NCI-H1048 (cell line): ENCODE measurements at places on chromosomes 5 and 9.
A peak's percentile ranks its signal among the peaks of the same experiment; 100 is the strongest.

DNA sequence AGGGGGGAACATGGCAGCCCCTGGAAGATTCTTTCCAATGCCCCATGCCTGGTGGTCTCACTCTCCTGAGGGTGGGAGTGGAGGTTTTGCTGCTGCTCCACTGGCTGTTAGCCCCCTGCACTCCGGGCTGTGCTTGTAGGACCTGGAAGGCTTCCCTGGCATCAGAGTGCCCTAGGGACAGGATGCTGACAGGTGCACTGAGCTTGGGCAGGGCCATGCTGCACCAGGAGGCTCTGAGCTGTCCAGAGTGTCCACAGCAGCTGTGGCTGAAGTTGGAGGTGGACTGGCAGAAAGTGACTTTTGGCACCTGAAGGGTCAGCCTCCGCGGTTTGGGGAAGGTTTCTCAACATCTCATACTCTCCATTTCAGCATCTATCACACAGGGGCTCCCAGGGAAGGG, 249.1 kb downstream of the GADD45G start:
- no peak for DNase-seq

DNA sequence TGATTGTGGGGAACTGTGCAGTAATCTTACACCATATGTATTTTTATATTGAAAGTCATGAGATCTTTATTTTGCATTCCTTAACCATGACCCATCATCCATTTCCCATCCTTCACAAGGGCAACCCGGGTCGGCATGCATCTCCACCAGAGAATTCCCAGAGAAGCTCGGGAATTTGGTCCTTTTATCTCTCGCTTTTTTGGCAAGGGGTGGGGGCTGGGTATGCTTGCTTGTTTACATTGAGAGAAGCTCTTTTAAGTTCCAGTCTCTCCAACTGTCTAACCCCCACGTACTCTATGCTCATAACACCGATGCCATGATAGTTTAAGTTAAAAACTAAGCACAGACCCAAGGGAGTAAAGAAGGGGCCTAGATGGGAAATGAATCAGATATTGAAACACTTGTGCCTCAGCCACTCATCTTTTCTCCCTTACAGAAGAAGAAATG, 109.9 kb upstream of the NFIB start:
- DNase-seq, result no peak

DNA sequence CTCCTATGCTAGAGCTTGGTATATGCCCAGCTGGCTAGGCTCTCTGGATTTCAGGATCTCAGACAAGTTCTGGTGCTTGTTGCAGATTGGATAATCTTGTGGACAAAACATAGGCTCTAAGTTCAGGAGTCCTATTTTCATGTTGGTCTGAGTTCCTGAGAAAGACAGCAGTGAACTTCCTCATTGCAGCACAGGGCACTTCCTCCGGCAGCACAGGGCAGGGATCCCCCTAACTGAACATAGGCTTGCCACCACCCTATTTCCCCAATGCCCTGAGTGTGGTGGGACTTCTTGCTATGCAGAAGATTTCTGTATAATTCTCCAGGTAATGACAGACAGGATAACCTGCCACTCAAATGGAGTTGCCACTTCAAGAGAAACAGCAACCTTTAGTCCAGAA, 220.1 kb downstream of the PIK3R1 start:
- no peak for DNase-seq

DNA sequence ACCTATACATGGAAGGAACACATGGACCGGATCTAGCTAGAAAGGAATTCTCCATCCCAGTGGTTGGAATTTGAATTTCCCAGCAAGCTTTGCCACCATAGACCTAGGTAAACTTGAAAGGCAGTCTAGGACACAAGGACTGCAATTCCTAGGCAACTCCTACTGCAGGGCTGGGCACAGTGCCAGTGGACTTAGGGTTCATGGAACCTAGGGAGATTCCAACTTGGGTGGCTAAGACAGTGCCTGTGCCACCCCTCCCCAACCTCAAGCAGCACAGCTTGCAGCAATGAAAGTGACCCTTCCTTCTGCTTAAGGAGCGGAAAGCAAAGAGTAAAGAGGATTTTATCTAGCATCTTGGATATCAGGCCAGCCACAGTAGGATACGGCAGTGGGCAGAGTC, 663.3 kb downstream of the ELAVL2 start:
- no peak for DNase-seq

GRCh38 chr5:132838516-132839282, 8.3 kb upstream of the SHROOM1 start:
- DNase-seq, result no peak

DNA sequence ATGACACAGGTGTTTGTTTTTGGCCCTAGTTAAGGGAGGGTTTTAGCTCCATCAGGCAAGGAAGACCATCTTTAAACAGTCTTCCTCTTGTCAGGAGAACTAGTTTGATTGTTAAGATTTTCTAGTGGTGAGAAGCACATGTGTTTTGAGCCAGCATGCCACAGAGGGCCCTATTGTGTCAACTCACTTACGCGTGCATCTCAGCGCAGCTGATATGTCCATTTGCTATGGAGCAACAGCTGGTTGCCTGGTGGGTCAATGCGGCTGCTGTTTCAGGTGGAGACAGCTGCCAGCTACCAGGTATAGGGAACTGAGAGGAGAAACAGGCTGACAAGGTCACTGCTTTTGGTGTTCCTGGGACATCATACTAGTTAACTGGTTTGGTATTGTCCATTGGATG, 100.5 kb upstream of the PRRC1 start:
- DNase-seq, result no peak

- DNase-seq, result no peak
Observed at GRCh38 chr5:168908207-168908606, 329.0 kb upstream of the PANK3 start.

DNA sequence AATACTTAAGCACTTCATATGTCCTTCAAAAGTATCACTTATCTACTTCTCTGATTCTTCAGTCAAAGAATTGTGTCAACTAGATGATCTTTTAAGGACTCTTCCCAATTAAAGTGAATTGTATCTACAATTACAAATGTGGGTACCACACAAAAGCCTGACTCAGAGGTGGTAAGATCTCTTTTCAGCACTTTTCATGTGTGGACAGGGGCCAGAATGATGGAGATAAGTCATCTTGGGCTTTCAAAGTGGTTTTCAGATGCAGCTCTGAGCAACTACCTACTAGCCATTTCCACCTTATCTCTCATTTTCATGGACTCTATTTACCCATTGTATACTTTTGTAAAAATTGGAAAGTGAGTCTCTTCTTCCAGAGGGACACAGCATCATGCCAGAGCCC, 8.4 kb downstream of the COX7C start:
- DNase-seq, result no peak

GRCh38 chr9:79889369-79889768, 317.6 kb downstream of the TLE4 start:
- no peak for DNase-seq

DNA sequence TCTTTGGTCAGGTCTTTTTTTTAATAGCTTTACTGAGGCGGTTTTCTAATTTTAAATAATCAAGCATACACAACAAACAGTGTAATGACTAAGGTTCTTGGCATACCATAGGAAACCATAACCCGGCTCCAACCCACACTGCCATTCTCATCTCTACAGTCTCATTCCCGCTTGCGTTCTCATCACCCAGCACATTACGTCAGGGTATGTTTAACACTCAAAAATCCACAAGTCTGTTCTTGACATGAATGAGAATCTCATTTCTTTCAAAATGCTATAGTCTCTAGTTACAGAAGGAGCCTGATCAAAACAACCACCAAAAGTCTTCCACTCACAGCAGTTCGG, 505 bp downstream of the C5orf34 start:
- DNase-seq, result no peak

- no peak for DNase-seq
Observed at GRCh38 chr9:106486685-106487084, 376.3 kb upstream of the ZNF462 start.

DNA sequence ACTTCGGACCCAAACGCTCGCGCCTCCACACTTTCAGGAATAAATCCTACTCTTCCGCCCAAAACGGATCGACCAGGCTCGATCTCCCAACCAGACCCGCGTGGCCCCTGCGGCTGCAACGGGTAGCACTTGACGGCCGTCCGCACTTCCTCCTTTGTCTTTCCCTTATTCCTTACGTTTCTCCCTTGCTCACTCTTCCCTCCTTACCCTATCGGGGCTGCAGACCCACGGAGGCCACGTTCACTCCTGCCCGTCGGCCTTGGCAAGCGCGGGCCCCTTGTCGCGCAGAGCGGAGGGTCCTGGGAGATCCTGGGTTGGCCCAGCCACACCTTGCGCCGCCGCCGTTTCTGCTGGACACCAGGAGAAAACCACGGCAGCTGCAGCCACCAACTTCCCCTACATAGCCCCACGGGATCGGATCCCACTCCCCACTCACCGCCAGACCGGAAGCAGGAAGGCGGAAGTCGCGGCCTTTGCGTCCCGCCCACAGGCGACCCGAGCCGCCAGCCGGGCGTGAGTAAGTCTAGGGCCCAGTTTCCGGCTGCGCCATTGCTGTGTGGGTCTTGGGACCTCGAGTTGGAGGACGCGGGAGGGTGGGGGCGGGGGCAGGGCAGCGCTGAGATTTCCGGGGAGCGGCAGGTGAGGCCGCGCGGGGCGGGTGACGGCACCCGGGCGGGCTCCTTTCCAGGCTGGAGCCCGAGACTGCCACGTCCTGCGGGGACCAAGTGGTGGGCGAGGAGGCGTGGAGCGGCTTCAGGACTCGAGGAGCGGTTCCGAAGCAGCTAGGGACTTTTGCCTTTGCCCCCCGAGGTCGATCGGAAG, at the start of gene SMIM15:
Gene SMIM15, minus strand, starts transcription at position 459 of the 822 bp plus-strand sequence. CDS start 2,297 bp downstream, outside the sequence.
- peak; percentile 84 for DNase-seq

DNA sequence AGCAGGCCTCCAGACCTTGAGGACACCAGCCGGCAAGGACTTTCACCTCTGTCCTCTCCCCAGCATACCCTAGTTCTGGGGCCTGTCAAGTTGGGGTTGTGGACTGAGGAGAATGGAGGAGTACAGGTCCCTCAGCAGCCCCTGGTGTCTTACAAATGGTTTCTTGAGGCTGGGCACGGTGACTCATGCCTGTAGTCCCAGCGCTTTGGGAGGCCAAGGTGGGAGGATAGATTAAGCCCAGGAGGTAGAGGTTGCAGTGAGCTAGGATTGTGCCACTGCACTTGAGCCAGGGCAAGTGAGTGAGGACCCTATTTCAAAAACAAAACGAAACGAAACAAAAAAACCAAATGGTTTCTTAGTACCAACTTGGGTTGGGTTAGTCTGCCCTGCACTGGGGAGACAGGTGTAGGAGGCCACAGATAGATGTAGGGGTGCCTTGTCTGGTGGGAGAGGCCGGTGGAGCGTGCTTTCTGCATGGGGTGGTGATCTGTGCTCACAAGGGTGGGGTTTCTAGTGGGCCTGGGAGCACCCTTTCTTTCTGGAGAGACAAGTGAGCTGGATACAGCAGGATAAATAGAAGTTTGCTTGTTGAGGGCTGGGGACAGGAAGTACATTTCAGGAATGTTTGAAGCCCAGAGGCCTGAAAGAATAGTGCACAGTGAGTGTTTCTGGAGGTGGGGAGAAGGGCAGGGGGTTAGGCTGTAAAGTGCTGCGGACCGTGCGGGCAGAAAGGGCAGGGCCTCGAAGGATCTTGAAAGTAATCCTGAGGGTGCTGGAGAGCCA, 37.7 kb upstream of the PSD2 start:
- DNase-seq, result no peak

DNA sequence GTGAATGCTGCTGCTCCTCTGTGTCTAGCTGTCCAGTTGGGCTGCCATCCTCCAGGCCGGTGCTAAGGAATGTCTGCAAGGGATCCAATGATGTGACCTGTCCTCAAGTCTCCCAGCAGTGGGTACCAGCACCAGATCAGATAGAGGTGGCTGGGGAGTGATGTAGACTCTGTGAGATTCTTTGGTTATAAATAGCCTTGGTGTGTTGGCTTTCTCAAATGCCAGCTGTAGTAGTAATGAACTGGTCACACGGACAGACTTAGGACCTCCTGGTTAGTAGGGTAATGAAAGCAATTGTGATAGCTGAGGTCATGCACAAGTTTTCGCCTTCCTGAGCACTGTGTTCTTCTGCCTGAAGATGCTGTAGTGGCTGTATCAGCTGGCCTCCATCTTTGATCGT, 29.9 kb upstream of the RANBP6 start:
- DNase-seq, result no peak

- DNase-seq, result no peak
Observed at GRCh38 chr9:27749838-27750237, 176.6 kb upstream of the C9orf72 start.

- no peak for DNase-seq
Observed at GRCh38 chr5:148091991-148092964, 28.5 kb downstream of the SPINK5 start.

DNA sequence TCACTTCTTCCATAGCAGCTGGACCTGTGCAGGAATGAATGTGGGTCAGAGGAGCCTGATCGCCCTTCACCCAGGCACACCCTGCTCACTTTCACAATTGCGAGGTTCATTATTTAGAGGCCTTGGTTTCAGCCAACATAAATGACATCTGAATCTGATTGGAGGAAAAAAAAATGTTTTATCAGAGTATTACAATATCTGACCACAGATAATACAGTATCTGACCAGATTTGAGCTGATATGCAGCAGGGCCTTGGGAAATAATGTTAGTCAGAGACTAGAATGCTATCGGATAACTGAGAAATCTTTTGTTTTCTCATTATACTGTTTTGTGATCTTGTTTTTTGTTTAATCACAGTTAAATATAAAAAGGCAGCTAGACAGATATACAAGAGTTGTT, 7.7 kb downstream of the ICE1 start:
- no peak for DNase-seq

DNA sequence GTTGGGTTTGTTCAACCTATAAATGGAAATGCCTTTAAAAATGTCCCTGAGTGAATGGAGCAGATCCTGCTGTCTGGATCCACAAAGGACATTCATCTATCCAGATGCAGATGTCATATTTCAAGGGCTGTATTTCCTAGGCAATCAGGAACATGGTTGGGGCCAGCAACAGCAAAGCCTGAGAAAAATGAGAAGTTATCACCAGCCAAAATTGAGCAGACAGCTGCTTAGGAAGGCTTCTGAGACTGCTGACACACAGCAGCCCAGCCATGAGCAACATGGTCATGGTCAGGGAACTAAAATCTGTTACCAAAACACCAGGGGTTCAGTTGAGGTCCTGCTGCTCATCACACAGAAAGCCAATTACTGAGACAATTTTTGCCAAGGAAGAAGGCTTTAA, 9.2 kb upstream of the IL7R start:
- no peak for DNase-seq

DNA sequence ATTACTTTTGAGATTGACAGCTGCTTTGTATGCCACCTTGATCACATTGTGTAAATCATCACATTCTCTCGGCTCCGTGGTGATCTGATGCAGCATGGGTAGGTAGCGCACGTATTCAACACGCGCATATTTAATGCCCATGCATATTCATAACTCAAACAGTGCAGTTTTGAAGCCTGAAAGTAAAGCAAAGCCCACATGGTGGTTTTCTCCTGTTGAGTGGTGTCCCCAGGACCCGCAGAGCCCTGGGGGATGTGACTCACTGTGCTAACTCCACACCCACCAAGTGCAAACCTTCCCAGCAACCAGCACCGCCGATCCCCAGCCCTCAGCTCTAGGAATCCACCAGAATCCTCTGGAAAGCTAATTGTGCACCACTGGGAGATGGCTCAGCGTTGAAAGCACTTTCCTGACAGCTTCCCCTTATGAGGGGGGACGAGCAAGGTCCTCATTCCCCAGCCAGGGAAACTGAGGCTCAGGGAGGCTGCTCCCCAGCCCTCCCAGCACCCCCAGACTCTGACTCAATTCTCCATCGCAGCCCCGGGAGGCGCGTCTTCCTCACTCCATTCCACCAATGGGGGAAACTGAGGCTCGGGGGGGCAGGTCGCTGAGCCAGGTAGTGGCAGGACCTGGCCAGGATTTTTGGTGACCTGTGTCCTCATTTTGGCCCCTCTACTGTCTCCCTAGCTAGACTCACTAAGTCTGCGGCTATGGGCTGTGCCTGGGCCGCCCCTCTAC, 46.4 kb downstream of the SARDH start:
- DNase-seq, result no peak

GRCh38 chr5:169339869-169340268, 38.9 kb upstream of the SLIT3 start:
- DNase-seq, result no peak
